Kidney capillary endothelial cell (primary cell): ENCODE measurements at places on chromosomes 2 and 18.

- no peak for DNase-seq
Measured at GRCh38 chr2:19750136-19750535, 151.6 kb downstream of the TTC32 start.

GRCh38 chr18:4311136-4311535, 144.0 kb downstream of the DLGAP1 start:
- no peak for DNase-seq

GRCh38 chr18:56309104-56309503, 329.3 kb downstream of the TXNL1 start:
- DNase-seq: peak; percentile 63

- DNase-seq: no peak
Measured at GRCh38 chr2:215796140-215796855, 217.1 kb downstream of the MREG start.

- DNase-seq: no peak
Measured at GRCh38 chr2:118830118-118830517, 17.3 kb downstream of the EN1 start.

GRCh38 chr18:10040287-10041011, 126.6 kb downstream of the VAPA start:
- no peak for DNase-seq

- DNase-seq: no peak
Measured at GRCh38 chr2:42567364-42567763, 1.1 kb upstream of the MTA3 start.

GRCh38 chr2:24763843-24764242, 29.3 kb downstream of the PTRHD1 start:
- no peak for DNase-seq

DNA sequence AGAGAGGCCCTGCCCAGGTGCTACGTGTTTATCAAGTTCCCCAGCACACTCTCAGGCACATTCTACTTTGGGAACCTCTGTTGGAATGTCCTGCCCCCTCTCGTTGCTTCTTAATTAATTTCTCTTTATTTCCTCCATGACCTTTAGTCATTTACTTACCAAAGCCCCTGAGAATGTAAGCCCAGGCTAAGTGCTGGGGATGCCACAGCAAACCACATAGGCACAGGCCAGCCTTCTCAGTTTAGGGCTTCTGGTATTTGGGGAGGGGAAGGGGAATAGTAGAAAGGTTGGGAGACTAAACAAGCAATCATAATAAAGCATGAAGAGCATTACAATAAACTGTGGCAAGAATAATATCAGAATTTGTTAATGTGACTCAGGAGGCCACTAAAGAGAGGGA, 85.7 kb downstream of the EVA1A start:
- no peak for DNase-seq

DNA sequence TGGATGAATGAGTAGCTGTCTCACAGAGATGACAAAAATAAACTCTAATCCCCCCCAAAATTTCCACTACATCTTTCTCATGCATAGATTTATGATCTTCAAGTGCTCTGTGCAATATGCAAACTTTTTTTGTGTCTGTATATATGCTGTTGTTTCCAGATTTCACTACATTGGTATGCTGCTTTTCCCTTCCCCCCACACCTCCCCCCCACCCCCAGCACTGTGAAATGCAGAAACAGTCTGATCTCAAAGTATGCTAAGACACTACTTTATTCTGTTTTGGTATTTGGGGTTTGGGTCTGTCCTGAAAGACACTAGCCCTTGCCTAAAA, 524 bp upstream of the KLHL14 start:
- no peak for DNase-seq

- DNase-seq: peak; percentile 14
Measured at GRCh38 chr18:59041819-59042815, 97.6 kb upstream of the SEC11C start.
